ENCODE measurements at places on chromosomes 1 and 21. TPM values are rescaled to one million over a fixed set of nuclear protein-coding genes. Genes with fewer than 3 reads are reported as not detected.

Gene ACTL8
- 1.6 TPM for total RNA-seq

Gene CFAP74
- not detected for total RNA-seq

Gene OPRD1
- 0.14 TPM for total RNA-seq

Gene LCE1E
- total RNA-seq: not detected

Gene EYA3
- total RNA-seq: 6.3 TPM

Gene C21orf91
- total RNA-seq: 3.2 TPM

Gene FAM3B
- total RNA-seq: not detected

Gene OR2T35
- not detected for total RNA-seq
